K562 (cell line): ENCODE measurements at places on chromosomes 5 and 9. TPM values are rescaled to one million over a fixed set of nuclear protein-coding genes. Genes with fewer than 3 reads are reported as not detected.

The SPINK1 gene
- 2.2 and 2.8 TPM in 2 replicates for total RNA-seq

The PCDHGA3 gene
- 0.24 and 0.38 TPM in 2 replicates for total RNA-seq

The IFNK gene
- not detected in 2 replicates for total RNA-seq

The EIF4E1B gene
- total RNA-seq: not detected in 2 replicates

The FOXD4L5 gene
- 0.09 and 0.16 TPM in 2 replicates for total RNA-seq

The CCDC192 gene
- total RNA-seq: not detected in 2 replicates

The CDH12 gene
- total RNA-seq: 0.89 and 1.4 TPM in 2 replicates

The REEP2 gene
- 0.44 and 0.63 TPM in 2 replicates for total RNA-seq

The FOXD4 gene
- total RNA-seq: 0.76 and 1.0 TPM in 2 replicates

The KIF4B gene
- 0.07 TPM in 1 of 2 replicates, not detected in the other for total RNA-seq

The MARCOL gene
- total RNA-seq: not detected in 2 replicates

The FNIP1 gene
- 22.1 and 24.6 TPM in 2 replicates for total RNA-seq

The SPINK6 gene
- total RNA-seq: not detected in 2 replicates

The ANKRD31 gene
- 0.04 and 0.07 TPM in 2 replicates for total RNA-seq

The GMCL2 gene
- total RNA-seq: not detected in 2 replicates

The PLAC8L1 gene
- 0.27 TPM in 1 of 2 replicates, not detected in the other for total RNA-seq

The TNC gene
- 0.16 and 0.29 TPM in 2 replicates for total RNA-seq

The IL3 gene
- total RNA-seq: not detected in 2 replicates
